ENCODE measurements at places on chromosomes 1 and 21.

DNA sequence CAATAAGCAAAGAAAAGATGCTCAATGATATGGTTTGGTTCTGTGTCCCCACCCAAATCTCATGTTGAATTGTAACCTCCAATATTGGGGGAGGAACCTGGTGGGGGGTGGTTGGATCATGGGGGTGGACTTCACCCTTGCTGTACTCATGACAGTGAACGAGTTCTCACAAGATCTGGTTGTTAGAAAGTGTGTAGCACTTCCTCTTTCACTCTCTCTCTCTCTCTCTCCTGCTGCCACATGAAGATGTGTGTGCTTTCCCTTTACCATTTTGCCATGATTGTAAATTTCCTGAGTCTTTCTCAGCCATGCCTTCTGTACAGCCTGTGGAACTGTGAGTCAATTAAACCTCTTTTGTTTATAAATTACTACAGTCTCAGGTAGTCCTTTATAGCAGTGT lies 248.4 kb downstream of the HHIPL2 start:
- DNase-seq: no peak

- no peak for DNase-seq
These were observed 396.3 kb downstream of the SETD4 start for GRCh38 chr21:35663856-35664606.

- DNase-seq: peak; percentile 55
These were observed 482.4 kb downstream of the NPHP4 start for GRCh38 chr1:5509664-5510452.

DNA sequence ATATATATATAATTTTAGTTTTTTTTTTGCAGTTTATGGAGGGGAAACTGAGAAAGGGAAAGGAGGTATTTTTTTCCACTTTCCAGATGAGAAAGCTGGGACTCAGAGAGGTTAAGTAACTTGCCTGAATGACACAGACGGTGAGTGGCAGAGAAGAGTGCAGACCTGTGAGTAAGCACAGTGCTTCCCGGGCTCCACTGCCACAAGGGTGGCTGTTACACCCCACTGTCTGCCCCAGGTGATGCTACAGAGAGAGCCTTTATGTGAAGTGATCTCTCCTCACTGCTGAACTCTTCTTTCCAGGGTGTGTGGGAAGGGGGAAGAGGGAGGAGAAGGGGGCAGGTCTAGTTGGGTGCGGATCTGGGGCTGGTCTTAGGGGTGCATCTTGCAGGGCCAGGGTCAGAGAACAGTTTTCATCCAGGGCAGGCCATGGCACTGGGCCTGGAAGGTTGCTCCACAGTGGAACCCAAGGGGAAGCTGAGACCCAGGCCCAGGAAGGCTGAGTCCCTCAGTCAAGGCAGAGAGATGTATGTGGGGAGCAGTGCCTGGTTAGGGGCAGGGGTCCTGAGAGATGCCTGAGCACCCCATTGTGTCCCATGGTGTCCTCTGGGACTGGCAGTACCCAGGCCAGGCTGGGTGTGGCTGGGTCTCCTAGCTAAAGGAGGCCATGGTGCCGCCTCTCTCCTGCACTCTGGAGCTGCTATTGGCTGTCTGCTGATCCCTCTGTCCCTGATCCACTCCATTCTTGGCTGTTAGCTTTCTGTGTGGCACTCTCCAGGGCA lies 357.5 kb downstream of the PTPRU start:
- no peak for DNase-seq

GRCh38 chr1:17198476-17199258 lies 6.3 kb upstream of the PADI1 start:
- DNase-seq: no peak

DNA sequence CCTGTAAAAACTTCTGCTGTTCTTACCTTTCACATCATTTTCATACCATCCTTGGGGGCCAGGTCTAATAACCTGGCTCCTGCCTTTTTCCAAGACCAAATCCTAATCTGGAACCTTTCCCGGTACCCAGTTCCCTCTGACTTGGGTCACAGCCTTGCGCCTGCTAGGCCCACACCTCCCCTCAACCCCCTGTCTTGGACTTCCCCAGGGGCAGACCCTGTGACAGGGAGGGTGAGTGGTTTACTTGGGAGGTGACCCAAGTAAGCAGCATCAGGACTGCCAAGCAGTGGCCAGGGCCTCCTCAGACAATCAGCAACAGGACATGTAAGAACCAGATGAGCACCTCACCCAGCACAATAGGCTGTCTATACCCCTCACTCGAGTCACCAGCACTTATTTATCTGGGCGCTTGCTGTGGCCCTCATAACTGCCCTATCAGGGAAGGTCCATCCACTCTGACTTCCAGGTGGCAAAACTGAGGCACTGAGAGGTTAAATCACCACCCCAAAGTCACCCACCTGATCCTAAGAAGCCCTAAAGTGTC lies 124.7 kb downstream of the MATN1 start:
- DNase-seq: no peak

- DNase-seq: no peak
These were observed 139.1 kb upstream of the USH2A start for GRCh38 chr1:216562383-216562782.

DNA sequence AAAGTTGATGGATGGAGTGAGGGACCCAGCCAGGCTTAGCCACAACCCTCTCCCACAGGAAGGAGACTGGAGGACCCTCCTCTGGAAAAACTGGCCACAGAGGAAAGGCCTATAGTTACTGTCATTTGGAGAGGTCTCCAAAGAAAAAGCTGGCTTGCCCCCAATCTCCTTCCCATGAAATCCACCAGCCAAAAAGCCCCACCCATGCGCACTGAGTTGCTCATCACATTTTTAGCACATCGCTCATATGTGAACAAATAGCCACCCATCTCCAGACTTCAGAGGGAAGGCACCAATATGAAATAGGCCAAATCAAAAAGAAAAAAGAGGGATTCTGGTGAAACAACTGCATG lies 36.9 kb upstream of the QSOX1 start:
- no peak for DNase-seq

GRCh38 chr1:156126043-156126629 lies 11.6 kb downstream of the LMNA start:
- DNase-seq: peak; percentile 77

- DNase-seq: no peak
These were observed 68.1 kb upstream of the STUM start for GRCh38 chr1:226480461-226480860.

GRCh38 chr1:154295408-154296235 lies 23.2 kb downstream of the HAX1 start:
- no peak for DNase-seq

GRCh38 chr1:181190364-181191035 lies 102.0 kb downstream of the IER5 start:
- no peak for DNase-seq

GRCh38 chr1:206737729-206738201 lies 32.8 kb upstream of the IL19 start:
- DNase-seq: peak; percentile 59

GRCh38 chr1:27883536-27883935 lies 11.2 kb downstream of the THEMIS2 start:
- DNase-seq: no peak

GRCh38 chr1:107997866-107998265 lies 32.9 kb upstream of the VAV3 start:
- DNase-seq: no peak

DNA sequence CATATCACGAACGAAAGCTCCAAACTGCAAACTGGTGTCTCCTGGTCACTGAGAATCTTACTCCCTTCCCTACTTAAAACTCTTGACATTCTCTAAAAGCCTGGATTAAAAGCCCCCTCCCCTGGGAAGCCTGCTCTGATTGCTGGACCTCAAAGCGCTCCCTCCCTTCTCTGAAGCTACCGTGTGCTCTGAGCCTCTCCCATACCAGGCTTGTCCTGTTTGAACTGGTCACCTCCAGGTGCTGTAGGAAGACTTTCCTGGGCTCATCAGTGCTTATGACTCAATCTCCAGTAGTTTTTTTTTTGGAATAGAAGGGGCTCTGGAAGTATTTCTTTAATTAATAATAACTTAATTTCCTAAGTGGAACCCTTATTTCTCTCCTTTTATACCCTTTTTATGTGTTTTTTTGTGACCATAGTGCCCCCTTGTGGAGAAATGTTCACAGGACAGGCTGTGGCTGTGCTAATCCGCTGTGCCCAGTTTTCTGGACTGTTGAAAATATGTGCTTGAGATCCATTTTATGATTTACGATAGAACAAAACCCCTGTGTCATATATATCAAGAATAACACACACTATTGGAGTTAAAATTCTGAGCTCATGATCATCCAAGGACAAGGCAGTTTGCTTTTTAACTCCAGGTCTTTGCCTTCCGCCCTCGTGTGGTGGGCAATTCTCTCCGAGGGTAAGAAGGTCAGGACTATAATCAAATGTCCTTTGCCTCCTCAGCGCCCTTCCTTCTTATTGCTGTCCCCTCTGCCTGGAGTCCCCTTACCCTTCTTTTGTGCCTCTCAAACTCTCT lies 16.9 kb downstream of the MTARC1 start:
- no peak for DNase-seq

DNA sequence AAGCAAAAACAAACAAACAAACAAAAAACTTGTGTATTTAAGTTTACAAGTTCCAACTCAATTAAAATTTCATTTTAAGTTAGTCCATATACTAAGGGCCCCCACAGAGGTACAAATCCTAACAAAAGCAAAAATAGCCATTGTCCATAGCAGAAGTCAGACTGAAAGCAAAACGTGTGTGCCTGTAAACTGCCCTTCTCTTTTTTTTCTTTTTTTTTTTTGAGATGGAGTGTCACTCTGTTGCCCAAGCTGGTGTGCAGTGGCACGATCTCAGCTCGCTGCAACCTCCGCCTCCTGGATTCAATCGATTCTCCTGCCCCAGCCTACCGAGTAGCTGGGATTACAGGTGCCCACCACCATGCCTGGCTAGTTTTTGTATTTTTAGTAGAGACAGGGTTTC lies 11.6 kb upstream of the IFNGR2 start:
- no peak for DNase-seq

DNA sequence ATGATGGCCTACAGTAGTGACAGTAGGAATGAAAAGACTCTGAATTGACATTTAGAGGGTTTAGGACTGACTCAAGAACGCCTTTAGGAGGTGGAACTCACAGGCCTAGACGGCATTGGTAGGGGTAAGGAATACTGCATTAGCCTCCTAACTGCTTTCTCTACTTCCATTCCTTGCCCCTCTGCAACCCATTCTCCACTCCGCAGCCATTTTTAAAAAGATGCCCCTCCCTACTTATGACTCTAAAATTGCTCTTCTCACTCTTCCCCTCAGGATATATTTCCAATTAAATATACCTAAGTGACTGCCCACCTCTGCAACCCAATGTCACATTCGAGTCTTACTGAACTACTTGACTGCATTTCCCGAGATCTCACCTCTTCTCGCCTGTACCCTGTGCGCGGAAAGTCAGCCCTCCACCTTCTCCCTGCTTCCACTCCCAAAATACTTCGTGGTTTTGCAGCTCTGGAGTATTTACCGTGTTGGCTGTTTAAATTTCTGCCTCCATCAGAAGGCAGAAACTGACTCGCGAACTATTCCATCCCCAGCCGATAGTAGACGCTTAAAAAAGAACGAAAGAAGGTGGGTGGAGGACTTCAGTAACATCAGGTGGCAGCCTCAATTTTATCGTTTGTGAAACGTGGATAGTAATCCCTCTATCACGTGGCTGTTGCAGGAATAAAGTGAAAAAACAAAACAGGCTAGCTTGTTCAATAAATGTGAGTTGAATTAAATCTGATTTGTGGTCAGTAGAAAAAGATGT lies 1.1 kb upstream of the YBX1 start:
- peak; percentile 17 for DNase-seq

DNA sequence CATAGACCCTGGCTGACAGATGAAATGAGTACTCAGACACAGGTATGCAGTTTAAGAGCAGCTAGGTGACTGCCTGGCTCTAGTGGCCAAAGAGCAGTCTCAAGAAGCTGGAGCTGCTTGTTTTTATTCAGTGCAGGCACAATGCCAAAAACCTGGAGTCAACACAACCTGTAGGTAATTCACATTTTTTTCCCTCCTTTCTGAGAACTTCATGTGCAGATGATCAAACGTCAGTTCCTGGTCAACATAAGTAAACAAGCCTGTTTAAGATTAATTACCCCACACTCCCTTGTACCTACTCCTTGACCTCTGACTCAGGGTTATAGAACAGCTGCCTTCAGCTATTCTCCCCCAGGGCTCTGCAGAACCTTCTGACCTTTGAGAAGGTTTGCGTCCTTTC lies 17.3 kb upstream of the ACADM start:
- no peak for DNase-seq

DNA sequence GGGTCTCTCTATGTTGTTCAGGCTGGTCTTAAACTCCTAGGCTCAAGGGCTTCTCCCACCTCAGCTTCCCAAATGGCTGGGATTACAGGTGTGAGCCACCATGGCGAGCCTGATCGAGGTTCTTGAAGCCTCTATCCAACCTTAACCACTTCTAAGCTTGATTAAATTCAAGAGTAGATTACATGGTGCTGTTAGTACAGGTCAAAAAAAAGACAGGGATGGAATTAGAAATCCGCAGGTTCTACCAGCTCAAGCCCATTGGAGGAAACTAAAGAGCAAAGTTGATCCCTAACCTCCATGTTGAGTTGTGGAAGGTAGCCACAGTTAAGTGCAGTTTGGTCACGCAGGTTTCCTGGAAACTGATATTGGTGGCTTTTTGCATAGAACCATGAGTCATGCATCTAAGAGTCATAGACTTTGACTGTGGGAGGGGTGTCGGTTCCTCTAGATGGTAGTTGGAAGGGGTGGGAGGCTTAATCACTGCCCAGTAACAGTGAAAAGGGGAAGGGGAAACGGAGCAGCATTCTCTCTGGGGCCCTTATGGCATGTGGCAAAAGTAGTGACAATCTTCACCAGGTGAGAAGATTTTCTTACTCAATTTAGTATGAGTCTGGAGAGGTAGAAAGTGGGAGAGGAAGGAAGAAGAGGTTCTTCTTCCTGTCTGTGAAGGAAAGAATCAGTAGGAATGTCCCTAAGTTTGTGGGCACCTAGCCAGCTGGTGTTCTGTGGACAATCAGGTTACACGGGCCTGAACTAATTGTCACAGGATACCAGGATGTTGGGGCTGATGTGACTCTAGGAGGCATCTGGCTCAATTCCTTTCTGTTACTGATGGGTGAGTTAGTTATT lies 7.0 kb downstream of the CD53 start:
- peak; percentile 69 for DNase-seq

DNA sequence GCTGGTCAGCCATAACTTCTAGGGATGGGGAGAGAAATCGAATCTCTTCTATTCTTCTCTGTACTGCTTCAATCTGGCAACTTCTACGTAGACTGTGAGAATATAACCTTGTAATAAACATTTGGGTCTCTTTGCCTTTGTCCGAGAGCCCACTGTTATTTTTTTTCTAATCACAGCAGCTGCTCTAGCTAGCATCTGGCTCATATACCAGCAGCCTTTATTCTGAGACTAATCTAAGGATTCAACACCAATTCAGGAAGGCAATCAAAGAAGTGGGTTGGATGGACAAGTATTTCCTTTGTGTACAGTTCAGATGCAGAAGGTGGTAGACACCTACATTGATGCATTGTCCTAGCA lies 15.6 kb downstream of the PCP4 start:
- no peak for DNase-seq

GRCh38 chr1:10602936-10603335 lies 128.2 kb downstream of the PEX14 start:
- DNase-seq: no peak

GRCh38 chr21:36471254-36471723 lies 8.6 kb downstream of the CLDN14 start:
- DNase-seq: no peak

Measured in stimulated activated naive CD8-positive, alpha-beta T cell treated with anti-CD3 and anti-CD28 coated beads, Interleukin-15, amount 100 ng/mL, for 72 hours (primary cell).